Sigmoid colon (tissue), 7 donors: ENCODE measurements at places on chromosomes 13 and 19. TPM values are rescaled to one million over a fixed set of nuclear protein-coding genes. Genes with fewer than 3 reads are reported as not detected.
A peak's percentile ranks its signal among the peaks of the same experiment; 100 is the strongest.

GRCh38 chr13:110479215-110479545 lies 82.3 kb downstream of the RAB20 start:
- DNase-seq, result no peak

DNA sequence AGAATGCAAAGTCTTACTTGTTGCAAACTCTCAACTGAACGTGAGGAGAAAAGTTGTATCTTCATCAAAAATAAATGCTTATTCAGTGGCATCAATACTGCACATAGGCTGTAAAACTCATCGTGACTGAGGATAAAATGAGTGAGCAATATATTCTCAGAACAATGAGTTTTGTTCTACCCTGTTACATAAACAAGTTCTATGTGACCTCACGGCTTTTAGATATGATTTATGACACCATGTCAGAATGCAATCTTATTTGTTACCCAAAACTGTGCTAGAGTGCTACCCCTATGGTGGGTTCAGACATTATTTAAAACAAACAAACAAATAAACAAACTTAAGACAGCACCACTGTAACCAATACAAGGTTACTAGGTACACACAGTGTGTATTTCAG lies 55.4 kb downstream of the FOXO1 start:
- no peak for DNase-seq

GRCh38 chr19:18460900-18461299 lies 23.0 kb upstream of the ISYNA1 start:
- DNase-seq, result peak; percentile 76

DNA sequence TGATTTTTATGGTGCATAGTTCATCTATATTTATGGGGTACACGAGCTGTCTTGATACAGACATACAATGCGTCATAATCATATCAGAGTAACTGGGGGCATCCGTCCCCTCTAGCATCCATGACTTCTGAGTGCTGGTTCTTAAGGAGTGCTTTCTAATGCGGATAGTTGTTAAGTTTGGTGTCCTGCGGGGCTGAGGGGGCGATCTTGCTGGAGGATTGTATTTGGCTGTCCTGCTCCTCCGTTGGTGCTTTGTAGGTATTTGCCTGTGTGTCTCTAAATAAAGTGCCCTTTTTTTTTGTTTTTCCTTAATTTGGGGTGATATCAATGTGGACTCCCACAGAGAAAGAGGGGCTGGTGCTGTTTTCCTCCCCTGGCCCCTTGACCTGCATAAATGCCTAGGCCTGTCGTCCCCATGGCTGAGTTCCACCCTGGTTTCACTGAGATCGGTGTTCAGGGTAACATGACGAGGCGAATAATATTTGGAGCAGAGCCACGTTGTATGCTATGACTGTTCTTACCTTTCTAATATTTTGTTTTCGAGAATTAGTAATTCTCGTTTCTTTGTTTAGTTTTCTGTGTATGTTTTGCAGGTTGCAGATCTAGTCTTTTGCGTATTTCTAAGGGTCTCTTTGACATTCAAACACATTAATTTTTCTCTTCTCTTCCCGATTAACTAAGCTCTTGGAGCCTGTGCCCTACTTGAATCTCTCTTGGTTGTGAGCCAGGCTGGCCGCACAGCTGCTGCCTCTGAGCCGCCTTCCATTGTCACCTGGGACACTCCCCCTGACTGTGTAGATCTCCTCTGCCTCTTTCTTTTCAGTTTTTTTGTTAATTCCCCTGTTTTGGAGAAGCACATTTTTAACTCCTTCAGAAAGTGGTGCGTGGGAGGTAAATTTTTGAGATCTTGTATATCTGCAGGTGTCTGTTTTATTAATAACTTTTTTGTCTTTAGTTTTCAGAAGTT lies 100.3 kb downstream of the ARHGEF7 start:
- DNase-seq, result no peak

- no peak for DNase-seq
These were observed 1.1 kb downstream of the STK24 start for GRCh38 chr13:98575904-98576199.

DNA sequence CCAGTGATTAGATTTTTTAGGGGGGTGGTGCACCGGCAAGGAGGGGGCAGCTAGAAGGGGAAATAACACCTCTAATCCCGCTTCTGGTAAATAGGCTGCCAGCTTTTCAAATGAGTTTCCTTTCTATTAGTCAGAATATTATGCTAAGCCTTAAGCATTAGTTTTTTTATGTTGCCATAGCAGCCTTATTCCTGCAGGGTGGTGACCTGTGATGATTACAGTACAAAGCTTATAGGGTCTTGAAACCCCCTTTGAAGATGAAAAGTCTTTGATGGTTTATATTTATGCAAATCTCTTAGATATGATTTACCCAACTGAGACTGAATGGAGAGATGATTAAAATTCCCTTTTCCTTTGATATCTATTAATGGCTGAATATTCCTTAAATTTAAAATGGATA lies 109.8 kb downstream of the ZIC5 start:
- no peak for DNase-seq

- DNase-seq, result peak; percentile 99
These were observed 2.2 kb downstream of the HIF3A start for GRCh38 chr19:46299004-46299509.

DNA sequence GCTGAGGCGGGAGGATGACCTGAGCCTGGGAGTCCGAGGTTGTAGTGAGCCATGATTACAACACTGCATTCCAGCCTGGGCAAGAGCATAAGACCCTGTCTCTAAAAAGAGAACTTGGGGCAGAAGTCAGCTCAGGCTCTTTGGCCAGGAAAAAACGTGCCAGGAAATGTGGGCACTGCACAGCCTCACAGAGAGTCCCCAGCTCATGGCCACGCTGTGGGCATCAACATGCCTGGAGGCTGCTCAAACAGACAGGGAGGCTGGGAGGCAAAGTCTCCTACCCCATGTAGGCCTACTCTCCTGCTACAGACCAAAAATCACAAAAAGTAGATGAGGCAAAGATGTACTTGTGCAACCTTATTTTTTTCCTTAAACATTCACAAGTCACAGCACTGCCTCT lies 49.4 kb downstream of the PEPD start:
- DNase-seq, result no peak

GRCh38 chr13:109058087-109058486 lies 428.7 kb downstream of the MYO16 start:
- DNase-seq, result no peak

DNA sequence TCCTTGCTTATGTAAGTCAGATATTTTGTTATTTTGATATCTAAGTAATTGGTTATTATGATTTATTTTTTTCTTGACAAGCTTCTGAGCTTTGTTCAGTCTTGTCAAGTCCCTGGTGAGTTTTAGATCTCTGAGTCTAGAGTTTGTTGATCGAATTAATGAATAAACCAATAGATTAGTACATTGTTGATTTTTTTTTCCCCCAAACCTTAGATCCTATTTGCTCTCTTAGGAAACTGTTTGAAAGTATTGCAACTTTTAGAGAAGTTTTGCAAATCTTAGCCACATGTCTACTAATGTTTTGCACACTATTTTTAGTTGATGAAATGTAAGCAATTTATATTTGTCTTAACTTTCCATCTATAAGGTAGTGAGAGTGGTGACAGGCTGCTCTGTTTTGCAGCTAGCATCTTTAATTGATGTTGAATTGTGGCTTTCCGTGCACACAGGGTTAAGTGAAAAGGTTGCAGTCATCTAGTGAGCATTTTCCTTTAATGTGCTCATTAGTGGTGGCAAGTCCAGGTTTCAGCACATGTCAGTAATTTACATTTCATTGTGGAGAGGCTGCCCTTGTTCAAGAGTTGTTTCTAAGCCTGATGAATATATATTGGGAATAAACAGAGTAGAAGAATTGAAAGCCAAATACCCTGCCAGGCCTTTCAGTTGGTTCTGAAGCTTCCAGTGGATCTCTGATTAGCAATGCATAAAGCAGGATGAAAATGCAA lies 86.3 kb downstream of the PCCA start:
- DNase-seq, result no peak

The TMEM145 gene
- total RNA-seq, result 4.4 TPM

The MCEMP1 gene
- 0.36 TPM for total RNA-seq
